ENCODE measurements at places on chromosomes 7 and 10.

DNA sequence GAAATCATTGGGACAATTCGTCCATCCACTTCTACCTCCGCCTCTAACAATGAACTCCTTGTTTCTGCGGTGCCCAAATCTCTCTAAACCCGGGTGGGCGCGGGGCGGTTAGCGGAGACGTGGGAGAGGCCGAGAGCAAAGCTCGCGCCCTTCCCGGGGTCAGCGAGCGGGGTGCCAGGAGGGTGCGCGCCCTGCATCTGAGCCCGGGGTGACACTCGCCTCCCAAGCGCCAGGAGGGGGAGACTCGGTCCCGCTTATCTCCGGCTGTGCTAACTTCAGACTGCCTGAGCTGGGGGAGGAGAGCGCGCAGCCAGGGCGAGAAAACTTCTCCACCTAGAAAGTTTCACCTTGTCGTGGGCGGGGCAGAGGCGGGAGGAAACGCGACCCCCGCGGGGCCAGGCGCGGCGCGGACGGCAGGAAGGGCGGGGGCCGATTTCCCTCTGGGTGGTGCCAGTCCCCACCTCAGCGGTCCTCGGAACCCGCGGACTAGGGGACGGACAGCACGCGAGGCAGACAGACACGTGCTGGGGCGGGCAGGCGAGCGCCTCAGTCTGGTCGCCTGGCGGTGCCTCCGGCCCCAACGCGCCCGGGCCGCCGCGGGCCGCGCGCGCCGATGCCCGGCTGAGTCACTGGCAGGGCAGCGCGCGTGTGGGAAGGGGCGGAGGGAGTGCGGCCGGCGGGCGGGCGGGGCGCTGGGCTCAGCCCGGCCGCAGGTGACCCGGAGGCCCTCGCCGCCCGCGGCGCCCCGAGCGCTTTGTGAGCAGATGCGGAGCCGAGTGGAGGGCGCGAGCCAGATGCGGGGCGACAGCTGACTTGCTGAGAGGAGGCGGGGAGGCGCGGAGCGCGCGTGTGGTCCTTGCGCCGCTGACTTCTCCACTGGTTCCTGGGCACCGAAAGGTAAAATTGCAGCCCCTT lies at the start of gene MET:
Gene MET, plus strand, starts transcription at position 516 of the 915 bp plus-strand sequence. CDS start 26,889 bp downstream, outside the sequence.
- peak; percentile 69 for DNase-seq

DNA sequence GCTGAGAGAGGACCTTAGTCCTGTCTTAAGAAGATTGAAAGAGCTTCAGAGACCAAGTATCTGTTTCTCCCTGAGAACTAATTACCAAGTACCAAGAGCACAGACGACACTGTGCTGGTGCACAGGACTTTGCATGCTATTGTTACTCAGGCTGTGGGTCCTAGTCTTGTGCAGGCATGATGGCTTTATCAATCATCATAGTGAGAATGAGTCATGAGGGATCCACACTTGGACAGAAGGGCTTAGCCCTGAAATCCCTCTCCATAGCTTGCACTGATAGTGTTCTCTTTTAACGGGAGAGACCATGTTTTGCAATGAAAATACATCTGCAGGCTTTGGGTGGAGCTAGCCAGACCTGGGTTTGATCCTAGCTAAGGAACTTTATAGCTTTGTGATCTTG lies 93.3 kb downstream of the SORCS3 start:
- no peak for DNase-seq

- no peak for DNase-seq
Observed at GRCh38 chr10:100027416-100027815, 17.7 kb upstream of the DNMBP start.

- DNase-seq: no peak
Observed at GRCh38 chr10:63384001-63384400, 81.8 kb downstream of the JMJD1C start.

- DNase-seq: no peak
Observed at GRCh38 chr7:35019179-35019729, 18.0 kb downstream of the DPY19L1 start.

DNA sequence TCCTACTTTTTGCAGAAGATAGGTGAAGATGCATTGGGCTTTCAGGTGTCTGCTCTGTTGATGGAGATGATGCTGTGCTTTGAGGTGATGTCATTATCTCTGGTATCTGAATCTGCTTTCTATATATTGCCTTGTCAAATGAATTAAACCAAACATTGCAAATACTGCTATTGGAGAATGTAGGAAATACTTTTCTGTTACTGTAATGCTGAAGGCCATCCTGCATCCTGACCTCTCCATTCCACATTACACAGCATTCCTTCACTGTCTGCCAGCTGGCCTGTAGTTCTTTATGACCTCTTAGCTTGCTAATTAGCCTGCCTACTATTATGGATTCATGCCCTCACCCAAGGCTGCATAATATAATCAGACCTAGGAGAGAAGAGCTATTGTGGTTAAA lies 73.2 kb downstream of the VCL start:
- no peak for DNase-seq

- no peak for DNase-seq
Observed at GRCh38 chr7:142571581-142571980, 177.7 kb upstream of the PRSS1 start.

DNA sequence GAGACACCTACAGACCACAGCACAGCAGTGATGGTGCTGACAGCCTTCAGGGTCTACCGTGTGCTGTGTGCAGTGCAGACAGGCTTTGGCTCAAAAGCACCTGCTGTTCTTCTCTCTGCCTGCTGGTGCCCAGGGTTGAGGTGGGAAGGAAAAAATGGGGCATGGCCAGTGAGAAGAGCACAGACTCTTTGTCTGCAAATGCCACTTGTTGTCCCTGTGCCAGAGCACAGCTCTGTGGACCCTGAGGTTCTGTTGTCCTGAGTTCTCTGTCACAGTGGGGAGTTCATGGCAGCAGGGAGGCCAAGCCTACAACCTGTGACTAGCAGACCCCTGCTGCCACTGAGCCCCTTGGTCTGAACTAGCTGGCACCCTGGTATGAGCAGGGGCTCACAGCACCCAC lies 376.7 kb downstream of the GLRX3 start:
- no peak for DNase-seq

DNA sequence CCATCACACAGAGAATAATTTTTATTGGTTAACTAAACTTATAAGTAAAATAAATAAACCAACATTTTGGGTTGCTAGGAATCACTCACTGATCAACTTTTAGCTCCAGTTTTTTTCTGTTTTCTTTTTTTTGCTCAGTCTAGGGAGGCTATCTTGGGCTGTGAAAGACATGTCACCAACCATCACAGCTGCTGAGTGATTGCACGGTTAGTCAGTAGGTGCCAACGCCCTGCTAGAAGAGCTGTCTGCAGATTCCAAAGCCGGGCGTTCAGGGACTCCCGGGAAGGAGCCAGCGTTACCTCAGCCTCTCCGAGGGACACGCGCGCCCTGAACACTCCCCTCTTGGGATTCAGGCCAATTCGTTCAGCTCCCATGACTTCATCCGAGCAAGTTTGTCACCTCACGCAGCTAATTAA lies 604 bp upstream of the STAM start:
- DNase-seq: peak; percentile 40

- DNase-seq: no peak
Observed at GRCh38 chr10:86037096-86037495, 329.5 kb downstream of the GRID1 start.

DNA sequence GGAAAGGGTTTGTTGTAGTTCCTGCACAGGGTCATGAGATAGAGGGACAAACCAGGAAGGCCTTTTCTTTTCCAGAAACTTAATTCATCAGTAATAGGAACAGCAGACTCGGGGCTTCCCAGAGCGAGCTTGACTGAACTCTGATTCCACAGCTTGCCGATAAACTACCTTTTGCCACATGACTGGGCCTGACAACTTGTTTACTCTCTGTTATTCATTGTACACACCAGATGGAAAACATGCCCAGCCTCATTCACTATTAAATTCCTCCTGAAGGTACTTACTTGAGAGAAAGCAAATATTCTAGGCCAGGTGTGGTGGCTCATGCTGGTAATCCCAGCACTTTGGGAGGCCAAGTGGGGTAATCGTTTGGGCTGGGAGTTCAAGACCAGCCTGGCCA lies 77.1 kb upstream of the FGFR2 start:
- DNase-seq: no peak

DNA sequence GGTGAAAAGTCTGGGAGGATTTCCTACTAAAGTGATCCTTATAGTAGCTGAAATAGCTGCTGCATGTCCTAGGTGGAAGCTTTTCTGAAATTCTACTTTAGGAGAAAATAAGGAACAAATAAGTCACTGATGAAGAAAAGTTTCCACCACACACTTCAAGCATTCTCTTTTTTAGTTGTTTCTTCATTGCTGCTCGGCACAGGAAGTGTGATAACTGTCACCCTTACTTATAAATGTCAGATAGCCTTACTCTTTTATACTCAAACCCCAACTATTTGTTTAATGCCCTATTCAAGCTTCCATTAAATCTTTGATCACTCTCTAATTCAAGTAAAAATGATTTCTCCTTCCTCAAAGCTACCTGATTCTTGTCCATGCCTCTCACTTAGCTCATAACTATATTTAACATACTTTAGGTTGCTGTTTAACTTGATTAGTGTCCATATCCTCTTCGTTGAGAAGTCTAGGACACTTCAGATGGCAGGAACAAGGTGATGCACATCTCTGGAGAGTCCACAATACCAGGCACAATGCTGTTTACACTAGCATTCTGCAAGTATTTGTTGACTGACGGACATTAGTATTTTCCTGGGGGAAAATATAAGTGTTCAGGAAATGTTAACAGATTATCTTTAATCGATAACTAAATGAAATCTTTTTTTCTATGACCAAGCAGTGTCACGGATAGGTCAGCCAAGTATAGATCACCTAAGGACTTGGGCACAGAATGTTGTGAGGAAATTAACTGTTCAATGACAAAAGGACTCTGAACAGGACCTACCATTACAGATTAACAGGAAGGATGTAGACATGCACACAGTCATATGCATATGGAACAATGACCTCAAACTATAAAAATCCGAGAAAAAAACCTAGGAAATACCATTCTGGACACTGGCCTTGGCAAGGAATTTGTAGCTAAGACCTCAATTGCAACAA lies 67.4 kb downstream of the ZNF438 start:
- DNase-seq: no peak

- DNase-seq: no peak
Observed at GRCh38 chr7:103795787-103796186, 193.7 kb downstream of the RELN start.

GRCh38 chr7:113292105-113292504 lies 173.8 kb upstream of the SMIM30 start:
- DNase-seq: no peak

DNA sequence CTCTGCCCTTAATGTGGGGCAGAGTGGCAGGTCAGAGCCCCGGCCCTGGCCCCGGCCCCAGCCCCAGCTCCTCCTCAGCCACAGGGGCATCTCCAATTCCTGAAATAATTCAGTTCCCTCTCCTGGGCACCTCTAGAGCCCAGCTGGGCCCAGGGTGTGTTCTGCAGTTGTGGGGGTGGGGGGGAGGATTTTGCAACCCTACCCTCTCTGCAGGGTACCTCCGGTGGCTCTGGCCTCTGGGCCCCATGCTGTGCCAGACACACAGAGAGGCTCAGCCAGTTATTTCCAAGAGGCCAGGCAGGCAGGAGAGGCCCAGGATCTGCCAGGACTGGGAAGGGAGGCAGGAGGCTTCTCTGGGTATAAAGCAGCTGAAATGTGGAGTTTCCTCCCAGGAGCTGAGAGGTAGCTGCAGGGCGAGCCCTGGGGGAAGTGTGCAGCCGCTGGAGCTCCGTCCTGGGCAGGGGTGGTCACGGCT lies 47.9 kb downstream of the PWWP2B start:
- no peak for DNase-seq

DNA sequence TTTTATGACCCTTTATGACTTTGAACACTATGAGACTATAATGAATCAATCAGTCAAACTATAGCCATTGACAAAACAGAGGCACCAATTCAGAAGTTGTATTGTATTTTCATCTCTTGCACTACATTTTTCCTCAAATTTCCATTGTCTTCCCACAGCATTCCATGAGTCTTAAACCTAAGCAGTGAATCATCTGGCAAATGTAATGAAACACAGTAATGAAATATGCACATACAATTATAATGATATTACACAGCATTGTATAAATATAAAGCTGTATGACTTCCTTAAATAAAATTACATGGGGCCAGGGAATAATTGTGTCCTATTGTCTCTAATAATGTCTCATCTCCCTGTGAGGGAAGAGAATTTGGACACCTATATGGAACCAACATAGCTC lies 45.0 kb downstream of the VWDE start:
- DNase-seq: no peak
